ENCODE measurements at places on chromosomes 6 and 20.

- no peak for DNase-seq
Observed at GRCh38 chr6:83852528-83853177, 507 bp upstream of the RIPPLY2 start.

- DNase-seq: no peak
Observed at GRCh38 chr6:124823240-124824111, 138.8 kb upstream of the RNF217 start.

DNA sequence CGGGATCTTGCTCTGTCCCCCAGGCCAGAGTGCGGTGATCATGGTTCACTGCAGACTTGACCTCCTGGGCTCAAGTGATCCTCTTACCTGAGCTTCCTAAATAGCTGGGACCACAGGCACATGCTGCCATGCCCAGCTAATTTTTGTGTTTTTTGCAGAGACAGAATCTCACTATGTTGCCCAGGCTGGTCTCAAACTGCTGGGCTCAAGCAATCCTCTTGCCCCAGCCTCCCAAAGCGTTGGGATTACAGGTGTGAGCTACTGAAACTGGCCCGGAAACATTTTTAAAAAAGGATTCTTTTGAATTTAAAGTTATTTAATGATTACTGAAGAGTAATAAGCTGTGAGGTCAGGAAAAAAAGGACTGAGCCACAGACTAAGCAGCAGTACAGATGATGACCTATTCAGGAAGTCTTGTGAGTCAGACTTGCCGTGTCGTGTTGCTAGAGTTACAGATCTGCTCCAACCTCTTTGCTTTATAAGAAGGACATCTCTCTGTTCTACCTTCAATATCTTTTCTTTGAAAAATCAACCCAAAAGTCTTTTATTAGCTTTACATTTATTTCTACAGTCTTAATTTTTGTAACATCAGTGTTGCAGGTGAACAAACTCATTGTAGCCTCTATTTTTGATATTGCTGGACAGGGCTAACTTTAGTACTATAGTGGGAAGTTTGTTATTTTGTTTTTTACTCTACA is 108.7 kb downstream of the NCOA3 start:
- DNase-seq: no peak

- DNase-seq: no peak
Observed at GRCh38 chr6:157510323-157511188, 129.6 kb downstream of the ZDHHC14 start.

DNA sequence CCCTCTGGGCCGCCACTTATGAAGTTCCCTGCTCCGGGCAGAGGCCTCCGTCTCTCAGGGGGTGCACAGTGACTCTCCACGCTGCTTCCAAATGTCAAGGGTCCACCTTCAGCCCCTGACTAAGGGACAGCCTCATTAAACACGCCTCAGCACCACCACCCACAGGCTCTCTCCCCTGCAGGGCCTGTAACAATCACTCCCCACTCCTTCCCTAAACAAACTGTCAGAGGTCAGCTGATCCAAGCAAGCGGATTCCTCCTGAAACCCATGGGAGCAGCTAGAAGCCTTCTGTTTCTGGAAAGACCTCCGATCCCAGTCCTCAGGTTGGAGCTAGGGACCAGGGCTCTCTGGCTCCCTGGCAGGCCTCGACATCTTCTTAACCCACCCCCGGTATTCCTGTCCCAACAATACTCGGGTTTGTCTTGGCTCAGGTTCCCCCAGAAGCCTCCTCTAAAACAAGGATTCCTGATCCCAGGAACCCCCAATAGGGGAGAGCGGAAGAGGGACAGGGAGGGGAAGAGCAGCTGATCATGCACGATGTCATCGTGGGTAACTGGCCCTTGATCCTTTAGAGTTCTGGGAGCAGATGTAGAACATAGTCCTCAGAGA is 181.0 kb downstream of the ZNF217 start:
- no peak for DNase-seq

DNA sequence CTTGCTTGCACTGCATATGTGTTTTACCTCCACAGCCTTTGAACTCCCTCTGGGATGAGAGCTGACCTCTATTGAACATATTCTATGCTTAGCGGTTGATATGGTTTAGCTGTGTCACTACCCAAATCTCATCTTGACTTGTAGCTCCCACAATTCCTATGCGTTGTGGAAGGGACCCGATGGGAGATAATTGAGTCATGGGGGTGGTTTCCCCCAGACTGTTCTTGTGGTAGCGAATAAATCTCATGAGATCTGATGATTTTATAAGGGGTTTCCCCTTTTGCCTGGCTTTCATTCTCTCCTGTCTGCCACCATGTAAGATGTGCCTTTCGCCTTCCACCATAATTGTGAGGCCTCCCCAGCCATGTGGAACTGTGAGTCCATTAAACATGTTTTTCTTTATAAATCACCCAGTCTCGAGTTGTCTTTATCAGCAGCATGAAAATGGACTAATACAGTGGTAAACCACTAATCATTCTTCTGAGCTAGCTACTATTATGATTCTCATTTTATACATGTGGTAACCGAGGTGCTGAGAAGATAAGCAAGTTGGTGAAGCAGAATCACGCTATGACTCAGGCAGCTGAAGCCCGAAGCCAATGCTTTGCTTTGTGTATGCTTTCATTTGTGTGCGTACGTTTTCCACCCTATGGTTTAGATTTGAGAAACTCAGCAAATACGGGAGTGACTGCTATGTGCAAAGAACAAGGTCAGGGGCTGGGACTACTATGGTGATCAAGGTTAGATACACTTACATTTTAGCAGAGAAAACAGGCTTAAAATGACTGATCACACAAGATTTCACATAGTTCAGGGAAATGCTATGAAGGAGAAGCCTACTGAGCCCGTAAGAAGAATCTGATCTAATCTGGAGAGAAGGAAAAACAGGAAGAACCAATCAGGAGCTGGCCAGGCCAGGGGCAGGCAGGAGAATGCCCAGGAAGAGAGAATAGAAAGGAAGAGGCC is 363.5 kb downstream of the ESR1 start:
- no peak for DNase-seq

GRCh38 chr20:44065401-44066340 is 121.3 kb downstream of the JPH2 start:
- no peak for DNase-seq

DNA sequence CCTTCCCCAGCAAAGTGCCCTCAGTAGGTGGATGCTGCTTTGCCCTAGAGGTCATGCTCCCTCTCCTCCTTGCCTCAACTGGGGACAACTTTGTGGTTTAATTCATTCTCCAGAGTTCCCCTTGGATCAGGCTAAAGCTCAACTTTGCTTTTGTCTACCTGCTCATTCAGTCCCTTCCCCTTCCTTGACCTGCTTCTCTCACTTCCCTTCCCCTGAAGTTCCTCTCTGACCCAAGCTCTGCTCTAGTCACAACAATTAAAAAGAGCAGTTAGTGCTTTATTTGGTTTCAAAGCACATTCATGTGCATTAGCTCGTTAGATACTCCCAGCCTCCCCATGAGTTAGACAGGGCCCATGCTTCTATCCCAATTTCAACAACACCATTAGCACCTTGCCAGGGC is 71.3 kb downstream of the DZANK1 start:
- DNase-seq: no peak

Data from psoas muscle (tissue), 8 donors.